ENCODE measurements at places on chromosomes 12 and 14.

GRCh38 chr14:88044776-88045446 lies 40.0 kb downstream of the GPR65 start:
- DNase-seq, result no peak

- DNase-seq, result no peak
Observed at GRCh38 chr12:126198516-126198915, 1133.3 kb downstream of the AACS start.

DNA sequence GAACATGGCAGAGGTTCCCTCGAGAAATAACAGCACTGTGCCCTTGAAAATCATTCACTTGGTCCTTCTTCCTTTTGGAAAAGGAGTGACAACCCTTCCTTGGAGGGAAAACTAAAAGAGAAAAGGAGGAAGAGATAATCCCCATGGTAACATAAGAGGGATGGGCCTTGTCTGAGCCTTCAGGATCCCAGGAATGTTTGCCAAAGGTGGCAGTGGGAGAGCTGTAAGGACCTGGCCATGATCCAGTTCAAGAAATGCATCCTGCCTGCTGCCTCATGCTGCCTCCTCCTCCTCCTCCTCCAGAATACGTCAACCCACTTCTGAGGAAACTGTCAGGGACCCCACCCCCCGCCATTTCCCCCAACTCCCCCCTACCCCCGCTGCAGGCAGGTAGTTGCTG lies 118.8 kb downstream of the KCNK10 start:
- DNase-seq, result no peak

DNA sequence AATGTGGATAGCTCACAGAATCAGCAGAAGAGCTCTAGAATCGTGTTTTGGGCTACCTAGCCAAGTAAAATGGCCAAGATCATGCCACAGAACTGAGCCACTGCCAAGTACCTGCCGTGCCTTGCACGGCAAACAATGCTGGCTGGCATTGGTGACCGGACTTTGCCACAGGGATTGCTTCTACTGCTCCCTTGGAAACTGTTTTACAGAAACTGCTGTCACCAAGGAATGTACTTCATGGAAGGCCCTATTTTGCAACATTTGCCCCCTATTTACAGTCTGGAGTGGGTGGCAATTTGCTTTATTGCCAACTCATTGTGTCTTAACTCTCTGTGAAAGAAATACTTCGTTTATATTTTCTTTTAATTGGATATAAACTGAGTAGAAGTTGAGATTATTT lies 49.0 kb downstream of the BORCS5 start:
- no peak for DNase-seq

DNA sequence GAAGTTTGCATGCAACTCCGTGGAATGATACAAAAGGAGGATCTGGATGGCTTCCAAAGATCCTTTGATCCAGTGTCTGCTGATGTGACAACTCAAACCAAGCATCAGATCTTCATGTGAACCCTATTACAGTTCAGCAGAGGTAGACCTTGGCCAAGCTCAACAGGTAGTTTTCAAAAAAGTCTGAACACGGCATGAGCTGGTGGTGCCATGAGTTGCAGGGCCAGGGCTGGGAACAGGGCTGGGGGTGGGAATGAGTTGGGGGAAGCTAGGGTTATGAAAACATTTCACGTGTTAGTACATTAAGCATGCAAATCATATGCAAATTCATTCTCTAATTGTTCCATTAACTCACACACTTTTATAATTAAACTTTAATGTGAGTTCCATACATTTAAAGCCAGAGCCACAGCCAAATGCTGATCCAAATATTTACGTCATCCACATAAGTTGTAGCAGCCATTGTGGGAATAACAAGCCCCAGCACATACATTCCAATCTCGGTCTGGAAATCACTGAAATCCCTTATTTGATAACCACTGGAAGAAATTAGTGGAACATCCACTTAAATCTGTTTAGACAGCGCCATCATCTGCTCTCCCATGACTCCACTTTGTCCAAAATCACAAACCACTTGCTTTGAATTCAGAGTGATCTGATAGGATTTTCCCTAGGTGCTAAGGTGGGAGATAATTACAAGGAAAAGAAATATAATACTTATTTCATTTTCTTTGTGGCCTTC lies 158.5 kb downstream of the APAF1 start:
- DNase-seq, result no peak

DNA sequence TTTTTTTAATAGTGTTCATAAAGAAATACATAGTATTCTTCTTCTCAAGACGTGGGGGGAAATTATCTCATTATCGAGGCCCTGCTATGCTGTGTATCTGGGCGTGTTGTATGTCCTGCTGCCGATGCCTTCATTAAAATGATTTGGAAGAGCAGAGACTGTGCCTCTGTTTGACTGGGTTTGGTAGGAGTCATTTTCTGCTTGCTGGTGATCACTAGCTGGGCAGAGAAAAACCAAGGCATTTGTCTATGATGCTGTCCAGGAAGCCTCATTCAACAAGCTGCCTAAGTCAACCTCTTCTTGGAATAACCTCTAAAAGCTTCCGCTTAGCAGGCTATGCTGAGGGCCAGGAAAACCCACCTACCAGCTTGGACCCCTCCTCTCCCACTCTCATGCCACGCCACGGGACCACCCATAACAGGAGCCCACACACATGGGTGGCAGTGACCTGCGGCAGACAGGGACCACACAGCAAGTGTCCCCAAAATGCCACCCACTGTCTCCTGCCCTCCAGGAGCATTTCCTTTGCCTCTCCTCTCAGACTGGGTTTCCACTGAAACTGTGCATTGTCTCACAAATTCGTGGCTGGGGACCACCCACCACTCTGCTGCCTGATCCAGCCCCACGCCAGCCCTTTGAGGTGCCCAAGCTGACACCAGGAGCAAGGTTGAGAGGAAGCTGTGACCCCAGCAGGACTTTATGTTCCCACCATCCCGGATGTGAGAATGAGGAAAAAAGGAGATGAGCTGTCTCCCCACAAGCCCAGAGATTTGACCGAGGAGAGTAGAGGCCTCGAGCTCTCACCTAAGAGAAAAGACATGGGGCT lies 36.8 kb downstream of the DAD1 start:
- DNase-seq, result no peak

DNA sequence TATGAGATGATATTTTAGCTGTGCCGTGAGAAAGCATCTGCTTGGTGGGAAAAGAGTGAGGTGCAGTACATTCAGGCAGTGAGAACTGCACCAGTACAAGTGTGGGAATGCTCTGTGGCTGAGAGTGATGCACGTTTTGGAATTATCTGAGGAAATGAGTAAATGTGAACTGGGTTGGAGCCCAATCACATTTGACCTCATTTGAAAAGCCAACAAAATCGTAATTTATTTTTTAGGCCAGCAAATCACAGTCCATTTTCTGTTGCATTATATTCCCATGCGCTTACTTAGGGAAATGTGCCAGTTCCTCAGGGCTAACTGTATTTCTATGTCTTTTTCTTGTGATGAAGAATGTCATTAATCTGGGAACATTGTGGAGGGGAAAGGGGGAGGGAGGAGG lies 77.3 kb downstream of the SNAPC1 start:
- DNase-seq, result peak; percentile 27

GRCh38 chr14:53953002-53953827 lies 3.4 kb downstream of the BMP4 start:
- DNase-seq, result peak; percentile 70

GRCh38 chr12:4268329-4269181 lies 5.0 kb upstream of the CCND2 start:
- no peak for DNase-seq

- DNase-seq, result no peak
Observed at GRCh38 chr12:1646569-1647284, 17.7 kb downstream of the WNT5B start.

DNA sequence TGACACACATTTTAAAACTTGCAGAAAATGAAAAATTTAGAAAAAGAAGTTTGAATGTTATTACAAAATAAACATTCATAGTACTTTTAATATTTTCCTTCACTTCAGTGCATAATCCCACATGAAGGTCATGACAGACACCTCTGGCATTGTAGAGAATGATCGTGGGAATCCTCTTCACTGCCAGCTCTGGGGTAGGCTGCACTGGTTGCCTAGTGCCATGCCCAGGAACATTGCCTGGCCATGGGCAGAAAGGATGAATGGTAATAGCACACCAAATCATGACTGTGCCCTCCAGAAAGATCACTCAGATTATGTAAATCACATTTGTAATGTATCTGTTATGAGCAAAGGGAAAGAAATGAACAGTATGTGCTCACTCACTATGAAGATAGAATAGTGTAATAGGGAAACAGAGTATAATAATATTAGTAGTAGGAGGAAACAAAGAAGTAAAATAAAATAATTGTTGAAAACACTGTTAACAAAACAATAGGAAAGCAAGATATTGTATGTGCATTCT lies 161.6 kb downstream of the PLCZ1 start:
- DNase-seq, result peak; percentile 25

GRCh38 chr12:8031872-8032241 lies 659 bp upstream of the FOXJ2 start:
- no peak for DNase-seq

GRCh38 chr12:89760783-89761182 lies 52.1 kb upstream of the ATP2B1 start:
- no peak for DNase-seq

DNA sequence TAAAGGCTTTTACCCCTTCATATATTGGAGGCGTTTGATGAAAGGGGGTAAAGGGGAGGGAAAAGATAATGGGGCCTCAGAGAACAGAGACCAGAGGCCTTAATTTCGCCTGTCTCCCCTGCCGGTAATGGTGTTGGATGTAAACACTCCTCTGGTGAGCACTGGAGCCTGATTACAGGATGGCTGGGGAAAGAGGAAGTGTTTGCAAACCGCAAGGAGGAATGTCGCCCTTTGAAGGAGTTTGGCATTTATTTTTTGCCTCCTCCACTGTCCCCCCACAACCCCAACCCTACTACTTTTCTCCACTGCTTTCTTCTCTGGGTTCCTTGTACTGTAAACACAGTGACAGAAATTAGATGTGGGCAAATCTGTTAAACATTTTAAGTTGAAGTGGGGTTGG lies 211.9 kb upstream of the TBX3 start:
- DNase-seq, result peak; percentile 16

GRCh38 chr12:6938353-6939190 lies 5.0 kb upstream of the RNU7-1 start:
- DNase-seq, result no peak

GRCh38 chr12:104340925-104341611 lies 37.5 kb downstream of the EID3 start:
- no peak for DNase-seq

DNA sequence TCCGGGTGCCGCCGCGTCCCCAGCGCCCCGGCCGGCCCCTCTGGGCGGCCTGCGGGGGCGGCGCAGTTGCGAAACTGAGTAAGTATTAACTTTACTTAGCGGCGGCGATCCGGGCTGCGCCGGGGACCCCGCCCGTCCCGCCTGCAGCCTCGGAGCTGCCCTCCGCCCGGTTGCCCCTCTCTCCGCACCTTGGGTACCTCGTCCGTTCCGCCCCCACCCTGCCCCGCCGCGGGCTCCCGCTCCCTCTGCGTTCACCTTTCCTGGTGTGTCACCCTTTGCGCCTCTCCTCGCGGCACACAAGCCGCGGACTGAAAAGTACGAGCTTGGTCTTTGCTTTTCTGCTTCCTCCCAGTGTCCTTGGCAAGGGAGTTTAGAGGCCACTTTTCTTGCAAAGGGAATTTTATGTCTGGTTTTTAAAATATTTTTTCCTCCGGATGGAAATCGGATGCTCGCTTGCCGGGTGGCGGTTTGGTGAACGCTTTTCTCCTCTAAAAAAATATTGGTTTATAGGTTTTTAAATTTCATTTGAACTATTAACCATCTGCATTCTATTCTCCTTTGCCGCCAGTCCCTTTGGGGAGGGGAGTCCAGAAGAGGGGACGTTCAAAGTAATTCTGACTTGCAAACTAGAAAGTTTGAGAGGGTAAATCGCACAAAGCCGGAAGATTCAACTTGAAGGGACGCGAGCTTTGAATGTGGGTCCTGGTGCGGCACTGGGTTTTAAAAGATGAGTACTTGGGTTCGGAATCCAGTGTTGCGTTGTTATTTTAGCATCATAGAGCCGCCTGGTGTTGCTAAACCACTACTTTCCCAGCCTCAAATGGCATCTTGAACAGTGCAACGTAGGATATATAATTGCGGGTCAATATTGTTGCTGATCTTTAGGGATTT lies 834 bp downstream of the RASSF8 start:
- DNase-seq, result peak; percentile 93

- DNase-seq, result no peak
Observed at GRCh38 chr12:71054551-71054950, 103.2 kb downstream of the TSPAN8 start.

GRCh38 chr12:82644896-82645295 lies 41.8 kb upstream of the TMTC2 start:
- DNase-seq, result no peak

- DNase-seq, result no peak
Observed at GRCh38 chr14:22387776-22388241, 201.2 kb downstream of the DAD1 start.

DNA sequence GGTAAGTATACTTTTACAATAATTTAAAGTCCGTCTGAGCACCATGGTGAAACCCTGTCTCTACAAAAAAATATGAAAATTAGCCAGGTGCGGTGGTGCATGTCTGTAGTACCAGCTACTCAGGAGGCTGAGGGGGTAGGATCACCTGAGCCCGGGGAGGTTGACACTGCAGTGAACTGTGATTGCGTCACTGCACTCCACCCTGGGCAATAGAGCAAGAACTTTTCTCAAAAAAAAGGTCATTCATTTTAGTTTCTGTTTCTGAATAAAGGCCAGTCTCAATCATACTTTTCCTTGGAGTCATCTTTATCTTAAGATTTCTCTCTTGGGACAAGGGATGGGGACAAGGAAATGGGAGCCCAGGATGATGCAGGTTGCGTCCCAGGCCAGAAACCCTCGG lies 12.9 kb downstream of the ANKRD13A start:
- DNase-seq, result peak; percentile 54

DNA sequence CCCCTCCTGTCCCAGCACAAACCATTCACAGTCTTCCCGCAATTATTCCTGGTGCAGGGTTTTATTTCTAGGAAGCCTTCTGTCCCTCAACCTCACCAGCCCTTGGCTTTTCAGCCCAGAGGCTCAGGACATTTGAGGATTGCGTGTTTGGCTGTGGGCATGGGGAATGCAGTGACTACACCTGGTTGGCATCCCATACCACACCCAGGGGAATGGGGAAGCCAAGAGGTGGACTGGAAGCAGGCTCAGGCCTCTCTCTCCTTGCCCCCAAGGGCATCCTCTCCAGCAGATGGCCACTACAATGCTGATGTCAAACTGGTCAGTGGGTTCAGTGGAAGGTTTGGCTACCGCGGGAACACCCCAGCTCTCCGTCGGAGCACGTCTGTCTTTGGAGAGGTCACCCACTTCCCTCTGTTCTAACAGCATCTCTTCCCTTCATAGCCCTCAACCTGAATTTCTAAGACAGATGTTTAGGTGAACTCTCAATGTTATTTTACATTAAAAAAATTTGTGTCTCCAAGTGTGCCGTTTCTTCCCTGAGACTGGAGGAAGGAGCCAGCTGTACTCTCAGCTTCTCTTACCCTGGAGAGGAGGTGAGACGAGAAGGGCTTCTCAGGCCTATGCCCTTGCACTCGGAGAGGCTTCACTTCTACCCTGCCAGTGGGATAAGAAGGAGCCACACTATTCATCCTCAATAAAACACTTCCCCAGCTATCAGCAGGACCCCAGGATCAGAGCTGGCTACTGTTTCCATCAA lies 35.5 kb downstream of the DCAF4 start:
- peak; percentile 13 for DNase-seq

Data from iris pigment epithelial cell (primary cell).